ENCODE measurements at places on chromosomes 11 and 22.

- peak; percentile 42 for DNase-seq
These were observed 11.5 kb downstream of the CBX6 start for GRCh38 chr22:38860283-38861169.

GRCh38 chr22:48884786-48885185, 942.9 kb downstream of the BRD1 start:
- DNase-seq, result peak; percentile 24

DNA sequence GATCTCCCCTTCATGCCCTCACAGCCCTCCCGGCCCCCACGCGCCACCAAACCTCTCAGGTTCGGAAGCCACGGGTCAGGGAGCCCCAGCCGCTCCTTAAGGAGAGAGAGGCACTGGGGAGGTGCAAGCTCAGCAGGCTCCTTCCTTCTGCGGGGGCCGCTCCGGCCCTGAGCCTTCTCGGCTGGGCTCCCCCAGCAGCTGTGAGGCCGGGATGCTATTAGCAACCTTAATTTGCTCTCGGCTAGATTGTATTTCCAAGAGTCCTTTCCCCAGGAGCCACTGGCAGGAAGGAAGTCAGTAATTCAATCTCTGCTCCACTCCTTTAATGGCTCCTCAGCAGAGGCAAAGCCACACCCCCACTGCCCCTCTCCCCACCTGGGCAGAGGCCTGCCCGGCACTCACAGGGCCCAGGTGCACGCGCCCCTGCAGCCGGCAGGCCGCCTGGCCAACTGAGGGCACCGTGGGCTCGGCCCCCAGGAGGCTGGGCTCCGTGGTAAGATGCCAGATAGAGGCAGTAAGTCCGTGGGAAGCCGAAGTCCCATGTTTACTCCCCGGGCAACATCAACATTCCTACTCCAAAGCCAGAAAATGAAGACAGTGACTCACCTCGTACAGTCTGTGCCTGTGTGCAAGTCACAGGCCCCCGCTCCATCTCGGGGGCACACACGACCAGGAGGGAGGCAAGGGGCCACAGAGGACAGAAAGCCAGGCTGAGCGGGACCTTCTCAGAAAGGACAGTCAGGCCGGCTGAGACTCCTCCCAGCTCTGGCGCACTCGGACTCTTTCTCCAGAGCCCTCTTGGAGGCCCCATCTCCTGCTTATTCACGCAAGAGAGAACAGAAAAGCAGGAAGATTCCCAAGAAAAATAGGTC, 5.2 kb downstream of the IGSF9B start:
- DNase-seq, result peak; percentile 57

DNA sequence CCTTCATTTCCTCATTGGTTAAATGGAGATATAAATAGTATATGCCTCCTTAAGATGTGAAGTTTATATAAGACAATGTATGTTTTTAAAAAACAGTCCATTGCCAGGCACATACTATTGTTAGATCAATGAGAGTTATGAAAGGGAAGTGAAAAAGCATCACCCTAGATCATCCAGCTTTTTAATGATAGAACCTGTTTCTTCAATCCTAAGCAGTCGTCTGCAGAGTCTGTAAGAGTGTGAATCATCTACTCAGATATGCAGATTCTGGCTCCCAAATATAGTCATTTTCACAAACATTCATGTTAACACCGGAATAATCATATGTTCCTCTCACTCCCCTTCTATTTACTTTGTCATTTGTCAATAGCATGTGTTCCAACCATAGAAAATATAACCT, 65.3 kb upstream of the SLN start:
- no peak for DNase-seq

DNA sequence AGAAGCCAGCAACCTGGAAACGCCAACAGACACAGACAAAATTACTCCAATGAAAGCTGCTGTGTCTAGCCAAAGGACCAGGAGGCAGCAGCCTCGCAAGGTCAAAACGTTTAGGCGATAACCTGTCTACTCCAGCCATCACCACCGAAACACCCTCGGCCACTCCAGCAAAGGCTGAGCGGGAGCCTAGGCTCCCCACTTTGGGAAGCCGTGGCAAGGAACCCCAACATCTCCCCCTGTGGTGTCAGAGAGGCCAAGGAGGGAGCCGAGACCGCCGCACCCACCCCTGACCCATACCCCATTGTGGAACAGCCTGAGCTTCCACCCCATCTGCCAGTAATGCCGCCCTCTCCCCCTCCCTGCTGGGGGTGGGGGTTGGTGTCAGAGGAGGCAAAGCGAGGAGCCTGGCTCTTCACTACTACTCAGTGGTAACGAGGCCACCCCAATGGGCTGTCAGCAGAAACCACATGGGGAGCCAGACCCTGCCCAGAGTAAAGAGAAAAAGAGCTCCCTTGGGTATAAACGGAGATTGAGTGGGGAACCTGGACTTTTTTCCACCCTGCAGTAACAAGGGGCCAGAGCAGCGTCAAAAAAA, 33.9 kb upstream of the SEPTIN5 start:
- DNase-seq, result no peak

DNA sequence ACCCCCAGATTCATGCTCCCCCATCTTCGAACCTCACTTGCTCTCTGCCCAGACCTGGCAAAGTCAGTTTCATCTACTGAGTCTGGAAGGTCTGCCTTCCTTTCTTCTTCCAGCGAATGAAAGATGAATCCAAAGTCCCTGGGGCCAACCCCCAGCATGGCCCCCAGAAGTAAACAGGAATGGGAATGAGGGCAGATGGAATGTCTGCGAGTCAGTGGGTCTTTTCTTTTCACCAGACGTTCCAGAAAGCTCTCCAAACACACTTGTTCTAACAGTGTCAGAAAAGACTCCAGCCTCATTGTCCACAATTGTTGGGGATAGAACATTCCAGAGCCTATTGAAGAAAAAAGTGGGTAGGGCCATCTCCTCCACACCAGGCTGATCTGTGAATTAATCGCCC, 28.6 kb downstream of the RIBC2 start:
- no peak for DNase-seq

DNA sequence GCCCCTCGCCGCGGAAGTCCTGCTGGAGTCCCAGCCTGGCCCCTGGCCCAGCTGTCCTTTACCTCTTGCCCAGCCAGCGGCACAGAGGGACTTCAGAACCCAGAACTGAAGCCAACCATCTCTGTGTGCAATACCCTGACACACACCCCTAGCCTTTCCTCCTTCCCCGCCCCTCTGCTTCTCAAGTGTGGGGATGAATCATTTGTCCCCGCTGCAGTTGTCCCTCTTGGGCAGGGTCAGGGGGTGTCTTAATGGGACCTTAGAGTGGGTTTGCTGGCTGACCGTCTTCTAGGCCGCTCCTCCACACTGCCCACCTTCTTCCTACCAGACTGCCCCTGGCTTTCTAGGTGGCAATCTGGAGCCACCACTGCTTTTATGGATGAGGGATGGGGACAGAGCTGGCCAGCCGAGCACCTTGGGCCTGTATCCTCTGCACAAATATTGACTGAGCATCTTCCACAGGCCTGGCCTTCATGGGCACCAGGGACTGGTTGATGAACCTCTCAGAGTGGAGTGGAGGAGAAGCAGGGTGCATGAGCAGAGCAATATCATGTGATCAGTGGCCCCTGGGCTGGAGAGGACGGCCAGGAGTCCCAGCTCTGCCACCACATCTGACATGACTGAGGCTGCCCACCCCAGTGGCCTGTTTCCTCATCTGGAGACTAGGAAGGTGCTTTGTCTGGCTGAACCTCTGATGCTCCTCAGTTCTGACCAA, 668 bp upstream of the CHST1 start:
- no peak for DNase-seq

Measured in Right ventricle myocardium superior (tissue), 1 donor.